ENCODE measurements at places on chromosomes 11 and 22. TPM values are rescaled to one million over a fixed set of nuclear protein-coding genes. Genes with fewer than 3 reads are reported as not detected.

DNA sequence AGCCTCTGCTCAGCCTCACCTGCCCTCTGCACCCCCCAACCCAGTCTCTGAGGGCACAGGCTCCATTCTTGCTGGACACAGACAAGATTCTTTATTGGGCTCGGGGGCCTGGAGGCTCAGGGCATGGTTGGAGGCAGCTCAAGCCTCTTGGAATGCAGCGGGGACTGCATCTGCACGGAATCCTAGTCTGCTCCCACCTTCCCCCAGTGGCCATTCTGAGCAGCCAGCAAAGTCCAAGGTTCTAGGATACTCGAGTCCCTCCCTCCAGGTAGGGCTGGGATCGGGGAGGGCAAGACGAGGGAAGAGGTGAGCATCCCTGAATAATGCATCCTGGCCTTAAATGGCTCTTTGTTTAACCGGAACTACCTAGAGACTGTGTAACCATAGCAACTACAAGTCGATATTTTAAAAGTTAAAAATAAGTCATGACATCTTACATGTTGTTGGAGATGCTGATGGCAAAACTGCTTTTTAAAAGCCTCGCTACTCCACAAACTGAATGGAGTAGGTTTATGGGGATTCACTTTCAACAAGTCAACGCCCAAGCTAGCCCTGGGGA is 10.7 kb upstream of the IGSF22 start:
- H3K27me3 ChIP-seq, result no peaks in the 10 kb centered on the region
- H3K36me3 ChIP-seq, result no peaks in the 10 kb centered on the region
- H3K4me3 ChIP-seq, result no peak overlapping the region
- no peak for DNase-seq
- H3K27ac ChIP-seq, result no peak overlapping the region

DNA sequence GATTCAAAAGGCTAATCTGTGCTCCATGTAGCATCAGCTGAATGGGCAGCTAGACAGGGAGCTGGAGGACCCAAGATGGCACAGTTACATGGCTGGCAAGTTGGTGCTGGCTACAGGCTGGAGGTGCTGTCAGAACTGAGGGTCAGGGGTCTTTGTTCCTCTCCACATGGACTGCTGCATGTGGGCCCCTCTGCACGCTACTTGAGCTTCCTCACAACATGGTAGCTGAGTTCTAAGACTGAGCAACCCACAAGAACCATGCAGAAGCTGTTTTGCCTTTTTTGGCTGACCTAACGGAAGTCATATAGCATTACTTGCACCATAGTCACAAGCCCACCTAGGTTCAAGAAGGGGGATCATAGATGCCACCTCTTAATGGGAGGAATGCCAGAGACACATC is 196.1 kb downstream of the GRIK4 start:
- H3K4me3 ChIP-seq, result no peak overlapping the region
- H3K4me1 ChIP-seq, result no peaks in the 10 kb centered on the region
- H3K27ac ChIP-seq, result no peak overlapping the region
- no peaks in the 10 kb centered on the region for H3K27me3 ChIP-seq

GRCh38 chr11:125108469-125108868 is 3.0 kb downstream of the TMEM218 start:
- no peak for DNase-seq
- H3K4me1 ChIP-seq, result peaks cover 8% of the 10 kb centered on the region
- H3K36me3 ChIP-seq, result no peaks in the 10 kb centered on the region
- no peak overlapping the region for H3K4me3 ChIP-seq

- no peaks in the 10 kb centered on the region for H3K27me3 ChIP-seq
- H3K36me3 ChIP-seq, result no peaks in the 10 kb centered on the region
- DNase-seq, result peak; percentile 88
- H3K4me3 ChIP-seq, result peak overlapping the region; percentile 33
Observed at GRCh38 chr11:124746621-124747243, 5.3 kb downstream of the VSIG2 start.

DNA sequence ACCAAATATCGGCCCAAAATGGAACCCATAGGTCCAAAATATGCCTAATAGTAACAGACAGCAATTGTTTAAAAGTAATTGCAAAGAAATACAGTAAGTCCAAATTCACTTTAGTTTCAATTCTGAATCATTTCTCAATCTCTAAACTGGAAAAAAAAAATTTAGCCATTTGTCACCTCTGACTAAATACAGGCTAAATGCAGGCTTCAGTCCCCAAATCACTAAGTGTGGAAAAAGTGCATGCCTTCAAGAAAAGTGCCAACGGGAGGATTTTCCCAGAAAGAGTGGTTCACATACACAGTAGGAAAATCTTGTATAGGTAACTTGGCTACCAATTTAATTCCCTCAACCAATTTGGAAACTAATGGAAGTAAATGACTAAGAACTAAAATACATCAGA is 35.7 kb downstream of the SIK3 start:
- DNase-seq, result no peak
- no peaks in the 10 kb centered on the region for H3K27me3 ChIP-seq
- H3K36me3 ChIP-seq, result no peaks in the 10 kb centered on the region
- no peak overlapping the region for H3K27ac ChIP-seq
- peaks cover 24% of the 10 kb centered on the region for H3K4me1 ChIP-seq

DNA sequence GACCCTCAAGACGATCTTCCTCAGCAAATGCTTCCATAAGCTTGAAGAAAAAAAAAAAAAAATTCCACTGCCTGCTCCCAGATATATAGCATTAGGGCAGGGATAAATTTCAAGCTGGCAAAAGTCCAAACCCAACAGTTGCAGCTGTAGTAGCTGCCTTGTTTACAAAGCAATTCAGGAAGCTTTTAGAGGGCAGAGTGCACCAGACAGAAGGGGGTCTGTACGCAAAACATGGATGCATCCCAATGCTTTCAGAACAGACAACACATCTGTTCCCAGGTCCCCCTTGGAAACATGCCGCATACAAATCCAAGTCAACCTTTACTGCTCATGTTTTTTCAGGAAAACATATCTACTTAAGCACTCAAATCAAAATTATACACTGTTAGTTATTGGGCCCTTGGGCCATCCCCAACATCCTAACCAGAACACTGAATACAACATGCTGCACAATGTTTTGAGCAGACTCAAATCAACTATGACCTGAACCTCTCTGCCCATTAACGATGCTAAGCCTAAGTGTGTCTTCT is 94.5 kb downstream of the CADM1 start:
- no peak overlapping the region for H3K27ac ChIP-seq
- H3K4me3 ChIP-seq, result no peak overlapping the region
- H3K36me3 ChIP-seq, result no peaks in the 10 kb centered on the region
- H3K4me1 ChIP-seq, result peaks cover 11% of the 10 kb centered on the region

DNA sequence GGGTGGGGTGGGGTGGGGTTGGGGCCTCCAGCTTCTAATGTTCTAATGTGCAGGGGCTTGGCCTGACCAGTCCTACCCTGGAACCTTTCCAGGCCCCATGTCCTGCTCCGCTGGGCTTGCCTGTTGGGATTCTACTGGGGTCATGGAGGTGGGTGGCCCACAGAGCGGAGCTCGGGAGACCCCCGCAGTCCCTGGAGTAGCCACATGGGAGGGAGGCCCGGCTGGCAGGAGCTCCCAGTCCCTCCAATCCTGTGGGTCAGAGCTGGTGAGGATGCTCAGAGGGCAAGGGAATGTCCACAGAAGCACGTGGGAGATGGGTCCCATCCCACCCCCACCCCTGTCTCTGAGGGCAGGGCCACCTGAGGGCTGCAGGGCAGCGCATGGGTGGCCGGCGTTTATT is 2.9 kb downstream of the SEPTIN5 start:
- H3K4me3 ChIP-seq, result no peak overlapping the region
- no peak for DNase-seq
- H3K27me3 ChIP-seq, result no peaks in the 10 kb centered on the region
- H3K27ac ChIP-seq, result no peak overlapping the region
- H3K4me1 ChIP-seq, result peaks cover 32% of the 10 kb centered on the region

DNA sequence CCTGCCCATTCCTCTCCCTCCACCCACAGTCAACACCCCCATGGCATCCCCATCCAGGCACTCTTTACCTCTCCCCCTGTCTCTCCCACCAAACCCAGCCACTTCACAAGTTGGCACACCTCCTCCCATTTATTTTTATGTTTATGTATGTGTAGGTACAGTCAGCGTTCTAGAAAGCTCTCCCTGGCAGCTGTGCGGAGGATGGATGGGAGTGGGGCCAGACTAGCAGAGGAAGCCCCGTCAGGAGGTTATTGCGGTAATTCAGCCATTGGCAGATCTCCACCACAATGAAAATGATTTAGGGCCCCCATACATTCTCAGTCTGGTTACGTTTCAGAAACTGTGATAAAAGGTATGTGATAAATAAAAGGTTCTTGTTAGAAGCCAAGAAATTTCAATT is 51.3 kb downstream of the BTG4 start:
- H3K27me3 ChIP-seq, result no peaks in the 10 kb centered on the region
- H3K4me3 ChIP-seq, result no peak overlapping the region
- no peak overlapping the region for H3K27ac ChIP-seq
- no peaks in the 10 kb centered on the region for H3K4me1 ChIP-seq
- no peaks in the 10 kb centered on the region for H3K36me3 ChIP-seq
- no peak for DNase-seq

DNA sequence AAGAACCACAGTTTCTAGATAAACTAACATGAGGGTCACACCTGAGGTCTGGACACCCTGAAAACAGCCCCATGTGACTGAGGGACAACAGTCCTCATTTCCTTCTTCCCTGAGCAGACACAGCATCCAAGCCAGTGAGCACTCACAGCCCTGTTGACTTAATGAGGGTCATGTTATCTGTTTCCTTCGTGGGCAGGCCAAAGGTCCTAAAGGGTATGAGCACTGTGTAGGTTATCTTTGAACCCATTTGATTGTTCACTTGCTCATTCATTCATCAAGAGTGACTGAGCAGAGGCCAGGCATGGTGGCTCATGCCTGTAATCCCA is 170.7 kb upstream of the B3GAT1 start:
- no peak for DNase-seq
- no peaks in the 10 kb centered on the region for H3K27me3 ChIP-seq
- no peak overlapping the region for H3K4me3 ChIP-seq
- H3K27ac ChIP-seq, result no peak overlapping the region

DNA sequence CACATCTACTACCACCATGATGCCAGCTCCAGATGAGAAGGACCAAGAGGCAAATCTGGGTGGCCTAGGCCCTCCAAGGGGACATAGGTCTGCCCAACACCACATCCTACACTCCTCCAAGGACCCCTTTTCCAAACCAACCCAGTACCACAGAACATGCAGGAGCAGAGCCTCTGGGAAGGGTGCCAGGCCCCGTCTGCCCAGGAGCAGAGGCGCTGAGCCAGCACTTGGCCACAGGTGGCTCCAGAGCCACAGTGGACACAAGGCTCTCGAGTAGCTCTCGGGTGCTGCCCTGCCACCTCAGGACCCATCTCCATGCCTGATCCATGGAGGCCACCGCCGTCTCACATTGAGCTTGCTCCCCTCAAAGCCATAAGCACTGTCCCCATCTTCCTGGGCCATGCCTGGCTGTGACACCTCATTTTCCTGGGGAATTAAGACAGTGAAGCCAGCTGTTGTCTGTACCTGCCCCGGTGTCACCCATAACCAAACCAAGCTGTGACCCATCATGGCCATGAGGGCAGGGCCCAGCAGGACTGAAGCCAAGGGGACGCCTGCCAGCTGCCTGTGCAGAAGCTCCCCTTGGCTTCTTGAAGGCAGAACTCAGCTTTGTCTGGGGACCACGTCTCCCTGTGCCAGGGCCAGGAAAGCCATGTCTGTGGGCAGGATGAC is 7.4 kb downstream of the MOB2 start:
- no peak for DNase-seq
- H3K4me3 ChIP-seq, result no peak overlapping the region
- no peak overlapping the region for H3K27ac ChIP-seq
- H3K27me3 ChIP-seq, result no peaks in the 10 kb centered on the region
- H3K36me3 ChIP-seq, result no peaks in the 10 kb centered on the region
- no peaks in the 10 kb centered on the region for H3K4me1 ChIP-seq

DNA sequence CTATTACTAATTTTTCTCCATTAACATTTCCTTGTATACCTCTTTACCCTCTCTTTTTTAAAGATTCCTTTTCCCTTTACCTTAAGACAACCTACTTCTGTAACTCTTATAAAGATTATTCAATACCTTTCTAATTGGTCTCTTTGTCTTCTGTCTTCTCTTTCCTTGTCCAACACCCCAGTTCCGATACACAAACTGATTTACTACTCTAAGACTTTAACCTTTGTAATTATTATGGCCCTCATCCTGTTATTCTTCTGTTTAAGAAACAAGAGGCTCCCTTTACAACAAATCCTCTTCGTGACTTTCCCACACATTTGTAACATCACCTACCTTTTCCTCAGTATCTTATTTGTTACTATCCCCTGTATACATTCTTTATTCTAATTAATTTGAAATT is 81.8 kb downstream of the TTC17 start:
- H3K4me3 ChIP-seq, result no peak overlapping the region
- no peak overlapping the region for H3K27ac ChIP-seq
- H3K27me3 ChIP-seq, result no peaks in the 10 kb centered on the region
- DNase-seq, result no peak

DNA sequence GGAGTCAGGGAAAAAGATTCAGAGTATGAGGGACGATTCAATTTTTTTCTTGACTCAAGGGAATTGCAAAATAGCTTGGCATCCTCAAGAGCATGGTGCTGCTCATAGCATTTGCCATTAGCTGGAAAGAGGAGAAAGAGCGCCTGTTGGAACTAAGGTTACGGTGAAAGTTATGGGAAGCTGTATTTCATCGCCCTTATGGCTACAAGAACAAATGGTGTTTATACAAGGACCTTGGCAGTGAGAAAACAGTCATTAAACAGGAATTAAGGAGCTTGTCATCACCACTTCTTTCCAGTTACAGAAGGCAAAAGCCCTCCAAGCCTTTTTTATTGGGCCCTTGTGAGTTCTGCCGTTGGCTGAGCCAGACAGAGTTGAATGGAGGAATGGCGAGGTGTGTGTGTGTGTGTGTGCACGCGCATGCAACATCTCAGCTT is 74.2 kb downstream of the ALX4 start:
- H3K36me3 ChIP-seq, result no peaks in the 10 kb centered on the region
- peaks cover 9% of the 10 kb centered on the region for H3K4me1 ChIP-seq
- H3K27me3 ChIP-seq, result no peaks in the 10 kb centered on the region
- DNase-seq, result no peak
- no peak overlapping the region for H3K4me3 ChIP-seq

GRCh38 chr11:79321263-79321662 is 119.6 kb downstream of the TENM4 start:
- DNase-seq, result no peak
- no peaks in the 10 kb centered on the region for H3K4me1 ChIP-seq
- no peaks in the 10 kb centered on the region for H3K36me3 ChIP-seq
- no peaks in the 10 kb centered on the region for H3K27me3 ChIP-seq

The SCUBE1 gene
- total RNA-seq, result 0.26 TPM

The SEZ6L gene
- total RNA-seq, result 0.52 TPM

The CCDC116 gene
- total RNA-seq, result not detected

The NCAM1 gene
- total RNA-seq, result 10.1 TPM
